ENCODE measurements at places on chromosomes 6 and 20.

DNA sequence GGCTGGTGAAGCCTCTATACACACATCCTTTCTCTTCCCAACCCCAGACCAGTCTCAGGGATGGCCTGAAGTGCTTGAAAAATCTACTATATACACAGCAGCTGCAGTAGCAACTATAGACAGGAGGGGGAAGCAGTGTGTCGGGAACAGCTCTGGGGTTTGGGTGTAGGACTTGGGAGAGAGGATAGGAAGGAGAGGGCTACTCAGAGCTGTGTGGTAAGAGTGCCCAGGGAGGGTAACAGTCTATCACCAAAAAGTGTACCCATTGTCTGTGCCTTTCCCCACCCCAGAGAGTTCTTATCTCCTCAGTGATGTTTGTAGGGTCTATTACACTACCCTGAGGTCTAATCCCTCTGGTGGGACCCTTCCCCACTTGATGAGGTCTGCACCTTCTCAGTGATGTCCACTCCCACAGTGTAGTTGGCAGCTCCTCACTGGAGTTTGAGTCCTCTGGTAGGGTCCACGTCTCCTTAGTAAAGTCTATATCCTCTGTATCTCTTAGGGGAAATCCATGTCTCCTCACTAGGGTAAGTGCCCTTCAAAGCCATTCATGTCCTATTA is 1.5 kb upstream of the GGT7 start:
- DNase-seq: peak; percentile 67

DNA sequence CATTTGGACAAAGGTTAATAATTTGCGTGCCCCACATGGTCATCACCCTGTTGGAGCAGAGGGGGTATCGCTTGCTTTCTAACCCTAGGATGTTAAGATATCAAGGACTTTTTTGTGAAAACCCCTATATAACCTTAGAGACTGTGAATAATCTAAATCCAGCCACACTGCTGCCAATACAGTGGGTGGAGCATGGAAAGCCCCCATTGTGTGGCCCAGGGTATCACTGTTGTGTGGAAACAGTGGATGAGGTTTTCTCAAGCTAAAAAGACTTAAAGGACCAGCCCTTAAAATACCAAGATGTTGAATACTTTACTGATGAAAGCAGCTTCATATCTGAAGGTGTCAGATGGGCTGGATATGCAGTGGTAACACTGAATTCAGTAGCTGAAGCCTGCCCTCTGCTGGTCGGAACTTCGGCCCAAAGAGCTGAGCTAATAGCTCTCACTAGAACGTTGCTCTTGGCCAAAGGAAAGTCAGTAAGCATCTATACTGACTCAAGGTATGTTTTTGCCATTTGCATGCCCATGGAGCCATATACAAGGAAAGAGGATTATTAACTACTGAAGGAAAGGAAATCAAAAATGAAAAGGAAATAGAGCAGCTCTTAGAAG is 695.2 kb downstream of the PHF3 start:
- DNase-seq: peak; percentile 29

- DNase-seq: no peak
Observed at GRCh38 chr20:53104884-53105283, 132.7 kb downstream of the TSHZ2 start.

DNA sequence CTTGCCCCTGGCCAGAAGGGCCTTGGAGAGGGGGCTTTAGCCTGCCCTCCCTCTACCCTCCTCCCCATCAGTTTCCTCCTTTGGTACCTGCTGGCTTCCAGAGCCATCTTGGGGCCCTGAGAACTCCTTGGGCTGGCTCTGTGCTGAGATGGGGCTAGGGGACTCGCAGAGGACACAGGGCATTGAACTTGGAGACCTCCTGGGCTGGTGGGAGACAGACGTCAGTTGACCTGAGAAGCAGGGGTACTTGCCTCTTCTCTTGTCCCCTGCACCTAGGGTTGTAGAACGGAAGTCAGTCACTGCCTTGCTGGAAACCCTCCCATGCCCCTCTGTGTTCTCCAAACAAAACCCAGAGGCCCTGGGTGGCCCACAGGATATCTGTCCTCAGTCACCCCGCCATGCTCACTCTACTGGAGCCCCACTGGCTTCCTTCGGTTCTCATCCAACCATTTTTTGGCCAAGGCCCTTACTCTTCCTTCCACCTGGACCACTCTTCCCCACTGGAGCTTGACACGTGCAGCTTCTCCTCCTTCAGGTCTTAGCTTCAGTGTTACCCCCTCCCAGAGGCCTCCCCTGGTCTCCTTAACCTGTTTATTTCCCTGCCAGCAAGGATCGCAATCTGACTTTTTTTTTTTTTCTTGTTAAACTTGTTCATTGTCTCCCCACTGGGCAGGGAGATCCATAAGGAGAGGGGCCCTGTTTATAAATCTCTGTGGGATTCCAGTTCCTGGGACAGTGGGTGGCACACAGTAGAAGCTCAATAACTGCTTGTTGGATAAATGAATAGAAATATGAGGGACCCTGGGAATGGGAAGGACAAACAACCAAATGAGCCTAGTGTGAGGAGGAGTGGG is 971 bp downstream of the RBCK1 start:
- no peak for DNase-seq

GRCh38 chr6:21846541-21847451 is 253.2 kb downstream of the SOX4 start:
- DNase-seq: peak; percentile 87

DNA sequence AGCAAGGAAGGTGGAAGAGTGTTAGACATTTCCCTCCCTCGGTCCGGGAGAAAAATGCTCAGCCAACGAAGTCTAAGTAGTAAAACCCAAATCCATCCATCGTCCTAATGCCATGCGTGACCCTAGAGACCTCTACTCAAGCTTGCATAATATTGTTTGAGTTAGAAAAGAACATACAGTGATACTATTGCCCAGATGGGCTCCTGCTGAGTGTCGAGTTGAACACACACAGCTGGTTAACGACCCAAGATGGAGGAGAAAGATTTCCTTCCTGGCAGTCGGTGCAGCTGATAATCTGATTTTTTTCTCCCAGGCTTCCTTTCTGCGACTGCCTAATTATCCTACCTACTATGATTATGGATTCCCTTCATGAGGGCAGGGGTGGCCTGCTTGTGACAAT is 164.4 kb upstream of the KCNG1 start:
- DNase-seq: no peak

GRCh38 chr20:15965165-15965564 is 608.1 kb downstream of the KIF16B start:
- no peak for DNase-seq

DNA sequence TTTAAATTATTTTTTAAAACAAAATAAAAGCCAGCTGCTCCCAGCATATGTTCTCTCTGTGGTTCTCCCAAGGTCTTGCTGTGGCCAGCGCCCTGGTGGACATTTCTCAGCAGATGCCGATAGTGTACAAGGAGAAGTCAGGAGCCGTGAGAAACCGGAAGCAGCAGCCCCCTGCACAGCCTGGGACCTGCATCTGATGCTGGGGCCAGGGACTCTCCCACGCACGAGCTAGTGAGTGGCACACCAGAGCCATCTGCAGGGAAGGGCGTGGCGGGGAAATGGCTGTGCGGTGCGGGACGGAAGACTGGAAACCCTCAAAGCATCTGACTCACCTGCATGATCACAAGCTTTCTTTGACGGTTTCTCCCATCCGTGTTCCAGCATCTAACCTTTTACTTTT is 16.5 kb downstream of the GFRA4 start:
- no peak for DNase-seq

DNA sequence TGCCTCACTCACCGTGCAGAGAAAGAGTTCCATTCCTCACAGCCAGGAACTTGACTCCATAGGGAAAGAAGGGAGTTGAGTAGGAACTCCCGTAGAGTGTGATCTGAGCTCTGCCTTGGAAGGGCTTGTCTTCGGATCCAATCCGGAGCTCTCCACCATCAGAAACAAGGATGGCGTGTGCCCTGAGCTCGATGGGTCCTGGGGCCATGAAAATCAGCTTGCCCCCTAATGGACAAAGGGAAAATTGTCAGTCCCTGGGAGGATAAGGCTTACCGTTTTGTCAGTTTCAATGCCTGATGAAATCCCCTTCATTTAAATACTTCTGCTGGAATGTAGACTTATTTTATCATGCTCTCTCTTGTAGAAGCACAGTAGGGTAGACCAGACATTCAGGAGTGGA is 153.3 kb downstream of the PKHD1 start:
- no peak for DNase-seq

GRCh38 chr6:109454496-109455436 is 806 bp downstream of the MICAL1 start:
- DNase-seq: no peak

- no peak for DNase-seq
Observed at GRCh38 chr6:31401403-31401802, 2.0 kb upstream of the MICA start.

DNA sequence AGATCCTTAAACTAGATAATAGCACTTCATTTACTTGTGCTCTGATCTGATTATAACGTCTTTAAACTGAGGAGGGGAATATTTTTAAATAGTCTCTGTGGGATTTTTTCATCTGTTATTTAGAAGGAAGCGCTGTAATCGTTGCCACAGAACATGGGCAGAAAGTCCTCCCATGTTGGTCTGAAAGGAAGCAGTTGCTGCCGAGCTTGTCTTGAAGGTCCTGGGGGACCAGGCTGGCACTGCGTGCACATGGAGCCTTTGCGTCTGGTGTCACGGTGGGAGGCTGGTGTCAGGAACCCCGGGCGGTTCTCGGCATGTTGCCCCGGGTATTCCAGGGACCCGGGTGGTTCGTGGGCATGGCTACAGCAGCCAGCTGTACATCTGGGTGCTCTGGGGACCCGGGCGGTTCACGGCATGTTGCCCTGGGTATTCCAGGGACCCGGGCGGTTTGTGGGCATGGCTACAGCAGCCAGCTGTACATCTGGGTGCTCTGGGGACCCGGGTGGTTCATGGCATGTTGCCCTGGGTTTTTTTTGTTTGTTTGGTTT is 11.5 kb downstream of the TPD52L2 start:
- no peak for DNase-seq

GRCh38 chr6:43737272-43738081 is 32.5 kb upstream of the VEGFA start:
- no peak for DNase-seq

DNA sequence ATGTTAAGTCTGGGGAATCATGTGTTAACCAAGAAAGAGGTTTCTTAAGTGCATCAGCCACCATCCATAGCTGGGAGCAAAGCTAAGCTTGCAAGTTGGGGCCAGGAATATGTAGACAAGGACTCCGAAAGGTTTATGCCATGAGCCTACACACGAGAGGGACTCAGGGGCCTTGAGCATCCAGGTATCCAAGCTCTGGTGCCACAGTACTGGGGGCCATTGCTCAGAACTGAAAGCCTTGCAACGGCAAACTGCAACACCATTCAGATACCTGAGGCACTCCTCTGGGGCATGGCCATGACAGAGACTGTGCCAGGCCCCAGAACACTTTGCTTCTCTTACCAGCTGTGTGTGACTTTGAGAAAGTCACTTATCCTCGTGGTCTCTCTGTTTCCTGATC is 27.6 kb downstream of the PRND start:
- DNase-seq: no peak

- no peak for DNase-seq
Observed at GRCh38 chr6:37357860-37358259, 4.1 kb downstream of the RNF8 start.

GRCh38 chr20:18639501-18639979 is 51.7 kb downstream of the DTD1 start:
- DNase-seq: no peak

DNA sequence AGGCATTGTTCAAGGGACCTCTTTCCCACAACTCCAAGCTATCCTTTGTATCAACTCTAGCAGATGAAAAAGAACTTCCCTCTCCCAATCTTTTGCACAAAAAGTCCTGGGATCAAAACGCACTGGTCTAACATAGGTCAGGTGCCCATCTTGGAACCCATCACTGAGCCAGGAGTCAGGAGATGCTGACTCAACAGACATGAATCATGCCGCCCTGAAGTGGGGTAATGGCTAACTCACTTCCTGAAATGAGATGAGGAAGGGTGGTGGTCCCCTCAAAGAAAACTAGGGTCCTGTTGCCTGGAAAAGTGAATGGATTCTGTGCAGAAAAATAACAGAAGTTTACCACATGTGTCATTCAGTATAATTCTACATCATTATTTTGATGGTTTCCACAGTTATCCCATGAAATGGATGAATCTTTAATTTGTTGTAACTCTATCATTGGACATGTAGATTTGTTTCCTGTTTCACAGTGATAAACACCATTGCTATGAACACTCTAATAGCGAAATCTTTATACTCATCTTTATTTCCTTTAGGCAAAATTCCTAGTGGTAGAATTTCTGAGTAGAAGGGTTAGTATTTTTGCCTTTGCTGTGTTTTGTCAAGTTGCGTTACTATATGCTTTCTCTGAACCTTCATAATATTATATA is 151.3 kb downstream of the SLC16A10 start:
- DNase-seq: no peak

- no peak for DNase-seq
Observed at GRCh38 chr6:71033171-71033570, 76.3 kb upstream of the B3GAT2 start.

DNA sequence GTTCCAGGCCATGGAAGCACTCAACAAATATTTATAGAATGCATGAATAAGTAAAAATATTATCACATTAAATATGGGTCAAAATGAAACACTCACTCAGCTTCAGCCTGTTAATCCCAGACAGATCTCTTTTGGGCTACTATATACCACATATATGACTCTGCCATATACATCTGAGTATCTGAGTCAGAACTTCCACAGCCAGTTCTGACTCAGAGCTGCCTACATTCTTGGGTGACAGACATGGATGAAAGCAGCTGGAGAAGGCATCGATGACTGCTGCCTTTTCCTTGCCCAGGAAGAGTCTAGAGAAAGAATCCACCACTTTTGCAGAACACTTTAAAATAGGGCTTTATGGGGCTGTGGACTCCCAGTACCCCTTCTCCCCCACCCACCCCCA is 11.5 kb upstream of the PDYN start:
- no peak for DNase-seq

DNA sequence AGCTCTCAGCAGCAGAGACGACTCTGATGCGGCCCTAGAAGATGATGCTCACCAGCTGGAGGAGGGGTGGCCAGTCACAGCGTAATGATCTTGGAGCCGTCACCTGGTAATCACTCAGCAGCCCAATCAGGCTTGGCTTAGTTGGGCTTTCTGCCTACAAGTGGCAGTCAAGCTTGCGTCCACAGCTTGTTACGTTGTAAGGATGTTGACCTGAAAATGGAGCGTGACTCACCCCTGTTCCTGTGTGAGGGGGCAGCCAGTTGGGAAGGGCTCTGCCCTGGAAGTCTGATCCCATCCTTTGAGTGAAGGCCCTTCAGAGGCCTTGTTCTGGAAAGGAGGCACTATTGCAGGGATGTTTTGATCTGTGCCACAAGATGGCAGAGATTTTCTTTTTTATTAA is 49.8 kb downstream of the SPATA2 start:
- DNase-seq: no peak

GRCh38 chr6:115004204-115004603 is 661.4 kb upstream of the HS3ST5 start:
- no peak for DNase-seq

GRCh38 chr20:34069341-34070078 is 42.5 kb downstream of the EIF2S2 start:
- peak; percentile 79 for DNase-seq

GRCh38 chr6:133404151-133404550 is 163.0 kb downstream of the EYA4 start:
- DNase-seq: no peak

GRCh38 chr20:11128220-11128718 is 454.5 kb upstream of the JAG1 start:
- DNase-seq: no peak

GRCh38 chr6:5084360-5084780 is 771 bp upstream of the PPP1R3G start:
- no peak for DNase-seq
